Esophagus squamous epithelium (tissue), 5 donors: ENCODE measurements at places on chromosomes 7 and 10. TPM values are rescaled to one million over a fixed set of nuclear protein-coding genes. Genes with fewer than 3 reads are reported as not detected.

C10orf53 gene
- not detected for total RNA-seq

ADAM12 gene
- not detected for total RNA-seq

CNPY4 gene
- 5.3 TPM for total RNA-seq

DNA sequence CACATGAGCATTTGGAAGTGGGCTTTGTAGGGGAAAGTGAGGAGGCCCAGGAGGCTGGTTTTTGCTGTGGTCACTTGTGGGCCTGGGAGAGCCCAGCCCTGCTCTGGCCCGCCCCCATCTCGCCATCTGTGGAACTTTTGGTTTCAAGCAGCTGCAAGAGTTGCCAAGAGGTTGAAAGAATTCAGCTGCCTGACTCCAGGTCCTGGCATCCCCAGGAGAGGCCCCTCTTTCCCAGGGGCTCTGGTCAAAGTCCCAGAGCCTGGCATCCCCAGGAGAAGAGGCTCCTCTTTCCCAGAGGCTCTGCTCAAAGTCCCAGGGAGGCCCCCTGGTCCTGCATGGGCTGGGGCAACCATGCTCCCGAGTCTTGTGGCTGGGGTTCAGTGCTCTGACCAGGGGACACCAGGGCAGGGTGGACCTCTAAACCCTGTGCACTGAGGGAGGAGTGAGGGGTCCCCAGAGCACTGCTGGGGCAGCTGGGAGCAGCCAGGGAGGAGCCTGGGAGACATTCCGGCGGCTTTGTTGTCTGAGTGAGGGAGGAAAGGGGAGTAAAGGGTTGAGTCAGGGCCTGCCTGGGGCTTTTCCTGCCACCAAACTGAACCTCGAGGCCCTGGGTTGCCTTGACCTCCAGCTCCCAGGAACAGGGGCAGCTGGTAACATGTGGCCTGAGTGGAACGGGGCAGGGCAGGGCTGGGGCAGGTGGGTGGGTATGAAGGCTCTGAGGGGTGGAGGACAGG lies 27.7 kb upstream of the CSGALNACT2 start:
- H3K4me3 ChIP-seq, result no peak overlapping the region
- H3K36me3 ChIP-seq, result no peaks in the 10 kb centered on the region
- H3K4me1 ChIP-seq, result peaks cover 27% of the 10 kb centered on the region
- H3K27me3 ChIP-seq, result no peaks in the 10 kb centered on the region
- peak overlapping the region; percentile 23 for H3K27ac ChIP-seq
- no peak for DNase-seq

DNA sequence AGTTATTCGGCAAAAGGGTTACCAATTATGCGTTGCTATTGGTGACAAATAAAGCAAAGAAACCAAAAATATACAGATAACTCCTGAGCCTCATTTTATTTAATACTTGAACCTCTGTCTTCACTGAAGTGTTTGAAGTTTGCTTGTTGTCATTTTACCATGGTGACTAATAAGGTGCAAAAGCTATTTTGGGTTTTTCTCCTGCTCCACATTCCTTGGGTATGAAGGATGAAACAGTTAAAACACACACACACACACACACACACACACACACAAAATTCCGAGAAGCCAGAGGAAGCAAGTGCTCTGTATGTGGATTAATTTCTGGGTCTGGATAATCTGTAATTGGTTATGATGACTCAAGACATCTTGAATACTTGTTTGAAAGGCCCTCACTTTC lies 246.5 kb downstream of the COBL start:
- no peak overlapping the region for H3K27ac ChIP-seq
- peaks cover 4% of the 10 kb centered on the region for H3K4me1 ChIP-seq
- DNase-seq, result no peak
- H3K27me3 ChIP-seq, result no peaks in the 10 kb centered on the region

NUTM2A gene
- total RNA-seq, result 0.70 TPM

GRCh38 chr7:94452239-94452638 lies 57.4 kb upstream of the CASD1 start:
- no peak overlapping the region for H3K4me3 ChIP-seq
- no peak for DNase-seq
- H3K27ac ChIP-seq, result no peak overlapping the region
- H3K27me3 ChIP-seq, result no peaks in the 10 kb centered on the region

- peaks cover 36% of the 10 kb centered on the region for H3K27me3 ChIP-seq
- no peak for DNase-seq
- no peaks in the 10 kb centered on the region for H3K36me3 ChIP-seq
- no peak overlapping the region for H3K4me3 ChIP-seq
- peaks cover 10% of the 10 kb centered on the region for H3K4me1 ChIP-seq
These were observed 26.0 kb downstream of the VIPR2 start for GRCh38 chr7:159118623-159119022.

HELLS gene
- 16.8 TPM for total RNA-seq

FOXI2 gene
- total RNA-seq, result 1.5 TPM

DNA sequence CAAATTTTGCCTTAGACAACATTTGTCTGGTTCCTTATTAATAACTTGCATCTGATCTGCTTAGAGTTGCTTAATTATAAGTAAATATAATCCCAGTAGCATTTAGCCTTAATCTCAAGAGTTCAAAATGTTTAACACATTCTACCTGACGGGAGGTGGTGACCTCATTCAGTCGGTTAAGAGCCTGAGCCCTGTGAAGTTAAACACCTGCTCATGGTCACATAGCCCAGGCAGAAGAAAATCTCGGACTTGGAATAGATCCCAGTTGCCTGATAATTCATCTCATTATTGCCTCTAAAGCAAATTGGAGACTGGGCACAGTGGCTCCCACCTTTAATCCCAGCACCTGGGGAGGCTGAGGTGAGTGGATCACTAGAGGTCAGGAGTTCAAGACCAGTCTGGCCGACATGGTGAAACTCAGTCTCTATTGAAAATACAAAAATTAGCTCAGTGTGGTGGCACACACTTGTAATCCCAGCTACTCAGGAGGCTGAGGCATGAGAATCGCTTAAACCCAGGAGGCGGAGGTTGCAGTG lies 18.6 kb upstream of the ASCC1 start:
- DNase-seq, result no peak
- H3K27ac ChIP-seq, result no peak overlapping the region
- peaks cover 20% of the 10 kb centered on the region for H3K36me3 ChIP-seq
- no peak overlapping the region for H3K4me3 ChIP-seq

DNA sequence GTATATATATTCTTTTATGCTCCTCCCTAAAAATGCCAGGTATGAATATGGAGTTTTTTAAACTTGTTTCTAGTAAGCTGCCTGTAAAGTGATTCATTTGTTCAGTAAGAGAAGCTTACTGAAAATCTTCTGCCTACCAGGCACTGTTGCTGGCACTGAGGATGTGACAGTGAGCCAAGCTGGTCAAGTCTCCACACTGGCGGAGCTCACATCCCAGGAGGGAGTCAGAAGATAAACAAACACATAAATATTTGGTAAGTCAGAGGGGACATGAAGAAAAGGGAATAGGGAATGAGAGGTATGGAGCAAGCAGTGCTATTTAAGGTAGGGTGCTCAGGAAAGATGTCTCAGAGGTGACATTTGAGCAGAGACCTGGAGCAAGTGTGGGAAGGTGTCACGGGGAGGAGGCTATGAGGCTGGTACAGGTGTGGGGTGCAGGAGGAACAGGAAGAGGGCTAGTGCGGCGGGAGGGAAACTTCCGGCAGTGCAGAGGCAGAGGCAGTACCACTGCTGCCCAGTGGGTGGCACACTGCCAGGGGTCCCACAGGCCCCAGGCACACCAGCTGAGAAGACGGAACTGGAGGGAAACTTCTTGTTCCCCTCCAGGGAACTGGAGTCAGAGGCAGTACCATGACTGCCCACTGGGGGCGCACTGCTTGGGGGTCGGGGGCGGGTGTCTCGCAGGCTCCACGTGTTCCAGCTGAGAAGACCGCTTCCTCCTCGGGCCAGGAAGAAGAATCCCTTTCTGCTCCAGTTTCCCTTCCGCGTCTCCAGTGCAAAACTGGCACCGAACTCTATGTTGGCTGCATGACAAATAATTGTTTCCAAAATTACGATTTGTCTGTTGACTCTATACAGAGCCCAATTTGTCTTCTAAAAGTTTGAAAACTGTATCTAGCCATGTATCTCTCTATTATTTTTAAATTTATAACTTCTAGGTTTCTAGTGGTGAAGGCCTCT lies 161.0 kb downstream of the TEX36 start:
- no peaks in the 10 kb centered on the region for H3K36me3 ChIP-seq
- no peaks in the 10 kb centered on the region for H3K27me3 ChIP-seq
- H3K4me3 ChIP-seq, result peak overlapping the region; percentile 28
- no peak overlapping the region for H3K27ac ChIP-seq
- DNase-seq, result no peak

DNA sequence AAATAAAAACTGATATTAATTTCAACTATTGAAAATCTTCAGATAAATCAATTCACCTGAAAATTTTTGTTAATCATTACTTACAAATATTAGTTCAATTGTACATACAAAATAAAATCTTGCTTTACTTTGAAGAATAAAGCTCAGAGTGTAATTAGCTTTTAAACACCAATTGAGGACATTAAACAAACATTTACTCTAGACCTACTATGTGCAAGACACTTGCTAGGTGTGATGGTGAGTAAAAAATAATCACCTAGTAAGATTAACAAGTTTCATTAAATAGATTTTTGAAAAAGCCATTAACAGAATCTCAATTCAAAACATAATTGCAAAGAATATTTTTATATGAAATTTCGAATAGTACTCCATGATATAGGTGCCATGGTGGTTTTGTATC lies 3.9 kb upstream of the MLLT10 start:
- peaks cover 15% of the 10 kb centered on the region for H3K4me1 ChIP-seq
- no peaks in the 10 kb centered on the region for H3K27me3 ChIP-seq
- H3K36me3 ChIP-seq, result no peaks in the 10 kb centered on the region
- no peak overlapping the region for H3K4me3 ChIP-seq
- no peak overlapping the region for H3K27ac ChIP-seq

GRCh38 chr10:118332236-118332635 lies 9.9 kb downstream of the FAM204A start:
- no peak overlapping the region for H3K27ac ChIP-seq
- H3K4me3 ChIP-seq, result no peak overlapping the region
- peaks cover 18% of the 10 kb centered on the region for H3K36me3 ChIP-seq
- no peak for DNase-seq
- no peaks in the 10 kb centered on the region for H3K27me3 ChIP-seq

DNA sequence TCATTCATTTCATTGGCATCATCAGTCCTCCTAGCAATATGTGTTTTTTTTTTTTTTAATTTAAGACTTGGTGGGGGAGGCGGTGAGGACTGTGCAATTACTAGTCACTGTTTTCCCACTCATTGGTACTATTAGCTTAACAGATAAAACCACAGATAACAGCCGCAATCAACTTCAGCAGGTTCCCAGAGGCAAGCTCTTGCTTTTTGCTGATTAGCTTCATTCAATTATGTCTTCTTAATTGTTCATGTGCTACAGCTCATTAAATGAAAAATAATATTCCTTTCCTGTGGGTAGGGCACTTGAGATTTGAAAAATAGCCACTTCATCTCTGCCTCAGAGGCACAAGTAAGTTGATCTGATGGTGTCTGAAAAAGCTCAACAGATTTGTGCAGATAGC lies 215.5 kb downstream of the PCDH15 start:
- no peaks in the 10 kb centered on the region for H3K36me3 ChIP-seq
- H3K4me1 ChIP-seq, result no peaks in the 10 kb centered on the region
- no peak for DNase-seq
- H3K27me3 ChIP-seq, result no peaks in the 10 kb centered on the region
- no peak overlapping the region for H3K27ac ChIP-seq
- no peak overlapping the region for H3K4me3 ChIP-seq

DNA sequence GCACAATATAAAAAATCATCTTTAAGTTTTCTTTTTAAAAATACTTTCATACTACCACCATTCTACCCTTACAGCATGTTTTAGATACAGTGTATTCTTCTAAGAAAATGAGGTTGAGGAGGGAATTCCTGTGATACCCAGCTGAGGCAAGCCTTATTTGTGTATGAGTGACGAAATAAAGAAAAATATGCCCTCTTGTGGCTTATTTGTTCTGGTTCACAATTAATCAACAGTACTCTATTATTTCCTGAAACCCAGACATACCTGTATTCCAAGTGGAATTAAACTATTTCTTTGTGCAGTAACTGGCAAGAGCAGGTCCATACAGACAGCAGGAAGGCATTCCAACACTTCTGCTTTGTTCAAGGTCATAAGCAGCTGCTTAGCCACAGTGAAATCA lies 4.5 kb upstream of the SEMA3D start:
- peaks cover 3% of the 10 kb centered on the region for H3K4me1 ChIP-seq
- no peaks in the 10 kb centered on the region for H3K36me3 ChIP-seq
- no peak for DNase-seq
- H3K27ac ChIP-seq, result no peak overlapping the region
- H3K27me3 ChIP-seq, result peaks cover 25% of the 10 kb centered on the region

DNA sequence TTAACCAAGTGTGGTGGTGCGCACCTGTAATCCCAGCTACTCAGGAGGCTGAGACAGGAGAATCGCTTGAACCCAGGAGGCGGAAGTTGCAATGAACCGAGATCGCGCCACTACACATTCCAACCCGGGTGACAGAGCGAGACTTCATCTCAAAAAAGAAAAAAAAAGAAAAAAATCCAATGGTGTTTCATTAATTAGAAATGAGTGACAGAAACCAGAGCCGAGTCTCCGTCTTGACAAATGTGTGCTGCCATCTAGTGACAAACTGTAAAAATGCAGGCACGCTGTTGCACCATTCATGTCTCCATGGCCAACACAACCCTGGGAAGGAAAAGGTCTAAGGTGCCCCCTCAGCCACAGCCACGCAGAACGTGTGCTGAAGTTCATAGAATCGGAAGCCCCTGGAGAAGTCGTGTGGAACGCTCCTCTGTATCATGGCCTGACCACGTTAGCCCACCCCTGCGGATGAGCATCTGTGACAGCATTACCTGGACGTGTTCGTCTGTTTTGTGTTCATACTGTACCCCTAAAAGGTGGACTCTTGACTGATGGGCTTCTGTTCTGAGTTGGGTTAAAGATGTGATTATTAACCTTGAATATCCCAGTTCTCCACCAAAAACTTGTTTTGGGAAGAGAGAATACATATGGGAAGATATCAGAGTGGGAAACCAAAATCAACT lies 94.9 kb downstream of the LYZL2 start:
- H3K4me1 ChIP-seq, result no peaks in the 10 kb centered on the region
- no peaks in the 10 kb centered on the region for H3K36me3 ChIP-seq
- H3K27me3 ChIP-seq, result no peaks in the 10 kb centered on the region
- DNase-seq, result no peak

GRCh38 chr7:159142730-159143129 lies 1.9 kb downstream of the VIPR2 start:
- no peaks in the 10 kb centered on the region for H3K36me3 ChIP-seq
- peaks cover 15% of the 10 kb centered on the region for H3K27me3 ChIP-seq
- H3K27ac ChIP-seq, result no peak overlapping the region
- no peak for DNase-seq
- no peaks in the 10 kb centered on the region for H3K4me1 ChIP-seq

DNA sequence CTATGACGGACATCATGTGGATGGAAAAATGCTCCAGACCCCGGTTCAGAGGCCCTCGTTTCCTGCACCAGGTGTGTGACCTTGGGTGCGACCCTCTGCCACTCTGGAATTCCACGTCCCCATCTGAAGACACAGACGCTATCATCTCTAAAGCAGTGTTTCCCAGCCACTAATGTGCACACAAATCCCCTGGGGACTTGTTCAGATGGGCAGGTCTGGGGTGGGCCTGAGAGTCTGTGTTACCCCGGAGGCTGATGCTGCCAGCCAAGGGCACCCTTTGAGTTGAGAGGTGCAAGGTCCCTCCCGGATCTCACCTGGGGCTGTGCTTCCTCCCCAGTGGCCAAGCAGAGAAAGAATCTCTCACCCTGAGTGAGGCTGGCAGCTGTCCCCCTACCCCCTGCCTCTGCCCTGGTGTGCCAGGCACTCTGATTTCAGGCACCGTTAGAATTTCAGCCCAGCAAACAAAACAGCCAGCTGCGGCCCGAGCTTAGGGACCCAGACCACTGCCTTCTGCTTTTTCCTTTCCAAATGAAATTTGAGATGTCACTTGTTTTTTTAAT lies 90.0 kb downstream of the SLIT1 start:
- H3K4me3 ChIP-seq, result no peak overlapping the region
- no peak for DNase-seq
- H3K36me3 ChIP-seq, result no peaks in the 10 kb centered on the region
- H3K27me3 ChIP-seq, result no peaks in the 10 kb centered on the region
- no peaks in the 10 kb centered on the region for H3K4me1 ChIP-seq
- no peak overlapping the region for H3K27ac ChIP-seq

ADAP1 gene
- 13.0 TPM for total RNA-seq
